ENCODE measurements at places on chromosomes 5 and 9.

DNA sequence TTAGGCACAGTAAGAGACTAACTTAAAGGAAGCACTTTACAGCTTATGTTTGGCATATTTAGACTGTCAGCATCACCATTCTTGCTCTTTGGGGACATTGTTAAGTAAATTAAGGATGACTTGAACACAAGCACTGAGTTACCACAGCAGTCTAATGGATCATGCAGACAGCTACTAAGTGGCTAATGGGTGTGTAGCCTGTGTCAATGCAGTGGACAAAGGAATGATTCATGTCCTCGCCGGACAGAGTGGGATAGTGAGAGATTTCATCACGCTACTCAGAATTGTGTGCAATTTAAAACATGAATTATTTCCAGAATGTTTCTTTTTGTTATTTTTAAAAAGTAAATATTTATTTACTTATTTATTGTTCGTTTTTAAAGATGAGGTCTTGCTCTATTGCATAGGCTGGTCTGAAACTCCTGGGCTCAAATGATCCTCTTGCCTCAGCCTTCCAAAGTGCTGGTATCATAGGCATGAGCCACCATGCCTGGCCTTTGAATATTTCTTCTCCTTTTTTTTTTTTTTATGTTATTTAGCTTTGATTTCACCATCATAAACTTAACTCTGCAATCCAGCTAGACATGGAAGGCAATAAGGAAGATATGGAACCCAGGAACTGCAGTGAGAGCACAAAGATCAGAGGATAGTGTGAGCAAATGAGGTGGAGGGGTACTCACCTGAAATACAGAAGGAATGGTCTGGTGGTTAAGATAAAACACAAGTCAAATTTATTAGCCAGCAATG is 53.0 kb upstream of the KLF4 start:
- no peak for DNase-seq

- no peak for DNase-seq
Measured at GRCh38 chr9:134570711-134571325, 70.8 kb upstream of the COL5A1 start.

DNA sequence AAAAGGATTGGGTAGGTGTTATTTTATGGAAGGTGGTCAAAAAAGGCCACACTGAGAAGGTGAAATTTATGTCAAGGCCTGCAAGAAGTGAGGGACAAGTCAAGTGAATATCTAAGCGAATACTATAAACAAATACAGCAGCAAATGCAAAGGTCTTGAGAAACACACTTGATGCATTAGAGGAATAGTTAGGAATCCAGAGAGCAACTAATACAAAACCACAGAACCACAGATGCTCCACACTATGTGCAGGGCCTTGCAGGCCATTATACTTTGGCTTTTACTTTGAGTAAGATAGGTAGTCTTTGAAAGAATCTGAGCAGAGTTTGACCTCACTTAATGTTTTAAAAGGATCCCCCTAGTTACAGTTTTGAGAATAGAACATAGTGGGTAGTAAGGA is 4.6 kb downstream of the ZNF622 start:
- no peak for DNase-seq

DNA sequence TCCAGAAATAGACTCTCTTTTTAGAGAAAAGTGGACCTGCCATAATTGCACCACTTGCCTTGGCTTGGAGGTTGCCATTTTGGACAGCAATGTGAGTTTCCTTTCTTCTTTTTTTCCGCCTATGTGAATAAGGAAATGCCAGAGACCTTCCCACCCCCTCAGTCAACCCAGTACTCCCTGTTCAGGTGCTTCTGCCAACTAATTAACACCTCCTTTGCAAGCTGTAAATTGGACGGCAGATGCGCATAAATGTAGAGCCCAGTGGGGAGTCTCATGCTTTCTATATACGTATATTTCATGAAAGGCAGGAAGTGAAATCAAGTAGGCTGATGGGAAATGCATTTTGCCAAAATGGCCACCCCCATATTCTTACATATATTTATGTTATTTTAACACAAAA is 269.8 kb upstream of the RFX3 start:
- DNase-seq = no peak

- DNase-seq = no peak
Measured at GRCh38 chr5:17360879-17361278, 137.2 kb upstream of the TAF11L2 start.

DNA sequence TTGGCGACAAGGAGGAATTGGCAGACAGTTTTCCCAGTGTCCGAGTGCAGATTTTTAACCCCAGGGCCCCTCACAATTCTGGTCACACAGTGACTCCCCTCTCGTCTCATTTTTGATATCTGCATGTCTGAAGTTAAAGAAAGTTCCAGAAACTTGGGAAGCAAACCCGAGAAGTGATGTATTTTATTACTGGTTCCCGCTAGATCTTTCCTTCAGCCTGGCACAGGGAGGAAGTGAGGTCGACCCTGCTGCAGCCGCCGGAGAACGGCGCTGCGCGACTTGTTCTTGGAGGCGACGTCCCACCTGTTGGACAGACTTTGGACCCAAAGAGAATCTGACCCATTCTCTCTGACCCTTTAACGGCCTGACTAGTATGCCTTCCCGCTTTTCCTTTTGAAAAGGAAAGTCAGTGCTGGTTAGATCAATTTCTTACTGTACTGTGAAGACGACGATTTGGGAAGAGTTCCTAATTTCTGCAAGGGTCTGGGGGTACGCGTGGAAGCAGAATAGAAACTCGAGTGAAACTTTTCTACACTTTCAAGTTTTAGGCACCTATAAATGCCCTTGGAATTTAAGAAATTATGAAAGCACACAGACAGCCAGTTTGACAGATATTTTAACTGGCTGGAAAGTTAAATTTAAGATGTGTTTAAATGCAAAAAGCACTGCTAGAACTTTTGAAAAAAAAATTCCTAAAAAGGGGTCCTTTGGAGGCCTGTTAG is 744 bp downstream of the OTULIN start:
- no peak for DNase-seq

GRCh38 chr9:4661165-4661564 is 929 bp upstream of the PLPP6 start:
- DNase-seq = no peak

DNA sequence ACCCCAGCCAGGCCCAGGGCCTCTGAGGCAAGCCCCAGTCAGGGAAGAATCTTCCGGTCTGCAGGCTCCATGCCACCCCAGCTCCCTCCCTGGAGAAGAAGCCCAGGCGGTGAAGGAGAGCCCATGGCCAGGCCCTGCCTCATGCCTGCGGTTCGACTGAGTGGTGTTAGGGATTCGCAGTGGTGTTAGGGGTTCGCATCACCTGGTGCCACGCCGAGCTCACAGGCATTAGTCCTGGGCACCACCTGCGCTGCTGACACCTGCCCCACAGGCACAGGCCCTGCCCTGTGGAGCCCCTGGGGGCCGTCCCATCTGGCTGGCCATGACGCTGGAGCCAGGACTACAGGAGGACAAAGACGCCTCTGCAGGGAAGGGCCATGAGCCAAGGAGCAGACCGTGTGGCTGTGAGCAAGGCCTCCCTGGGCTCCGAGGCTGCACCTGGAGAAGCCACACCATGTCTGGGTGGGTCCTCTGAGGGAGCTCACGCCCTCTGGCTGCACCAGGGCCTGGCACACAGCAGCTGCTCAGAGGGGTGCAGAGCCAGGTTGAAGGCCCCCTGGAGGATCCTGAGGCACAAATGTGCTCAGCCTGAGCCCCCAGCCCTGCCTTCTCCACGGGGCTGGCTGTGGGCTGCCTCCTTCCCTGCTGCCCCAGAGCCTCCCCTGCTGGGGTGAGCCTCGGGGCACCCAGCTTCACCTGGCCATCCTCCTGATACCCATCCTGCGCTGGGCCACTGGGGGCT is 27.6 kb upstream of the RNF130 start:
- no peak for DNase-seq

GRCh38 chr5:80763873-80764647 is 109.3 kb upstream of the DHFR start:
- no peak for DNase-seq

- DNase-seq = no peak
Measured at GRCh38 chr9:109166771-109167601, at the start of gene FRRS1L. FRRS1L (minus strand) TSS chr9:109167249; CDS start chr9:109167138, 111 bp downstream.

- DNase-seq = no peak
Measured at GRCh38 chr5:94992325-94992724, 292.6 kb downstream of the MCTP1 start.

- DNase-seq = no peak
Measured at GRCh38 chr5:39148983-39149534, 70.3 kb downstream of the FYB1 start.

GRCh38 chr9:92963831-92964606 is 16.7 kb downstream of the FGD3 start:
- no peak for DNase-seq

DNA sequence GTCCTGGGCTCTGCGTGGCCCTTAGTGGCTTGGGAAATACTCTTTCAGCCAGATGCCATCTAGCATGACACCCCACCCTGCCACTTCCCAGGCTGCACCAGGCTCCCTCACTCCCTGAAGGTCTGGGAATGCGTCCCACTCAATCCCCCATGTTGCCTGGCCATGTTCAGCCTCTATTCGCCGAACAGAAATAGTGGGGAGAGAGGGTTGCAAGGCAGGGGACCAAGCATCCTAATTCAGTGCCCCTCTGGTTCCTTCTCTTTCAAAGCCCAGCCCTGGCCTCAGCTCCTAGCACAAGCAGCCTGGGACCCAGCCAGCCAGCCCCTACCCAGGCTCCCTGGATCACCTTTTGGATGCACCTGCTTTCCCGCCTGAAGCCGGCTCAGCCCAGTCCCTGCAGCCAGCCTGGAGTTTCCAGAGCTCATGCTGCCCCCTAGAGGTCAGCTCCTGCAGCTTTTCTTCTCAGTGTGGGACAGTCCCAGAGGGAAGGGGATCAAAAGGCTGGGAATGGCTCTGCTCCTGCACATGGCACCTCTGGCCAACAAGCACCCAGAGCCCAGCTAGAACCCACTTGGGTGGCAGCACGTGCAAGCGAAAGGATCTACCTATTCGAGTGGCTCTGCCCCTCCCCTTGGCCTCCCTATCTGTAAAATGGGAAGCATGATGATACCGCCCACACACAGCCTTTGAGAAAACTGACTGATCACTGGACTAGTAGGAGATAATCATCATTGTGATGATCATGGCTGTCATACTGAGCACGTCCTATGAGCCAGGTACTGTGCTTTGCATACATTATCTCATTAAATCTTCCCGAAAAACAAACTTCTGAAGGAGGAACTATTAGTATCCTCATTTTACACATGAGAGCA is 48.7 kb upstream of the C5orf58 start:
- DNase-seq = peak; percentile 19

DNA sequence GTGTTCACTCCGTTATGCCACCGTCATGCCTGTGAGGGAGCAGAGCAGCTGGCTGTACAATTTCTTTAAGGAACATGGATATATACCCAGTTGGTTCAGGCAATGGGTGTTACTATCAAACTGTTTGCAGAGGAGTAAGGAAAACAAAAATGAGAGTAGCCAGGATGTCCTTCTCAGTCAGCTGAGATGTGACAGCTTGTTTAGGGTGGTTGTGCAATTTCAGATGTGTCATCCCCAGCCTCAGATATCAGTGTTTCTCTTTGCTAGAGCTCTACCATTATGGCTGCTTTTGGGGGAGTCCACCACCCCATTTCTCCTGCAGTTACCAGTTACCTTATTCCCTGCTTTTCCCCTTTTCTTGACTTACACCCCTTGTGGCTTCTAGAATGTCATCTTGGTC is 135.2 kb upstream of the SLC24A2 start:
- DNase-seq = no peak

- DNase-seq = no peak
Measured at GRCh38 chr9:10268531-10269485, 344.0 kb downstream of the PTPRD start.

DNA sequence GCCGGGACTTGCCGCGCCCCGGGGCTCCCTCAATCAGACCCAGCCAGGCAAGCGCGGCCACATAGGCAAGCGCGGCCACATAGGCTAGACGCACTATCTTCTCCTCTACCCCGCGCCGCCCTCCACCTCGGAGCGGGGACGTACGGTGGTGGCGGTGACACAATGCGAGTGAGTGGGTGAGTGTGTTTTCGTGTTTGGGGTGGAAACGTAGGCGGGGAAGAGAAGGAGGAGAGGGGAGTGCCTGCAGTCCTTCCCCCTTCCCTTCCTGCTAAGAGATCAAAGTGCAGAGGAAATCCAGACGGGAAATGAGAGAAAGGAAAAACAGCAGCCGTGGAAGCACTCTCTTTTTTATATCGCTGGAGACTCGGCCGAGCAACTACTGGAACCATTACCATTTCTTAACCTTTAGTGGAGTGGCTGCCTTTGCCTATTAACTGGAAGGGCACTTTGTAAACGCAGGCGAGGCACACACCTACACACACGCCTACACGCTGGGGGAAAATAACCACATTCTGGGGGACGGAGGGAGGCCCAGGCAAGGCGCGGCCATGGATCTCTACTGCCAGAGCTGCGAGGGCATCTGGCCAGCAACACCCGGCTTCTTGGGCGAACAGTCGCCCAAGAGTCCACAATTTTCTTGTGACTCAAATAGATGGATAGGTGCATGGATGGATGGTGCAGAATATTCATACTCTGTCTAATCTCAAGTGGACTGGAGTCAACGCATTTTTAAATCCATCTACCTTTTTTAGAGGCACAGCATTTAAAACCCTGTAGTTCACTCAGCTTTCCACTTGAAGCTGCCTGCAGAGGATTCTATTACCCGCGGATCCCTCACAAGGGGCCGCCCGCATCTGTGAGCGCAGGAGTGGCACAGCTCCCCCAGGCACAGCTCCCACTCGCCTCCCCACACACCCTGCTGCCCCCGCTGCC is 2.1 kb downstream of the EDIL3 start:
- no peak for DNase-seq

- no peak for DNase-seq
Measured at GRCh38 chr5:7849681-7850394, 1.1 kb downstream of the CFAP90 start.

- DNase-seq = peak; percentile 33
Measured at GRCh38 chr5:120152472-120152871, 311.6 kb upstream of the PRR16 start.

- DNase-seq = no peak
Measured at GRCh38 chr5:61085885-61086284, 76.4 kb downstream of the SMIM15 start.

GRCh38 chr9:38682713-38683112 is 37.2 kb downstream of the FAM240B start:
- peak; percentile 56 for DNase-seq

DNA sequence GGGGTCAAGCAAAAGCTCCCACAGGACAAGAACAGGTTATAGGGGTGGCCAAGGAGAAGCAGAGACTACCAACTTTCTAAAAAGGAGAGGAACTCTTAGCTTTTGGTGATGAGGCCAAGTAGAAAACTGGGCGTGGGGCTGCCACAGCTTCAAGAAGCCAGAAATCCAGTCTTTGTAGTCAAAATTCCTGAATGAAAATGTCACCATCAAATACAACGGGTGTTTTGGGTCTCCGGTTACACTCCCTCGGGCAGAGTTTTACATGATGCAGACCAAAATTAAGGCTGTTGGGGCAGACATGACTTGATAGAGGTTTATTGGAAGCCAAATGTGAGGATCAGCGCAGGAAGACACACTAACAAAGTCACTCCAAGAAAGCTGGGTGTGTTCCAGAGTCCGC is 29.4 kb upstream of the N4BP3 start:
- DNase-seq = no peak

DNA sequence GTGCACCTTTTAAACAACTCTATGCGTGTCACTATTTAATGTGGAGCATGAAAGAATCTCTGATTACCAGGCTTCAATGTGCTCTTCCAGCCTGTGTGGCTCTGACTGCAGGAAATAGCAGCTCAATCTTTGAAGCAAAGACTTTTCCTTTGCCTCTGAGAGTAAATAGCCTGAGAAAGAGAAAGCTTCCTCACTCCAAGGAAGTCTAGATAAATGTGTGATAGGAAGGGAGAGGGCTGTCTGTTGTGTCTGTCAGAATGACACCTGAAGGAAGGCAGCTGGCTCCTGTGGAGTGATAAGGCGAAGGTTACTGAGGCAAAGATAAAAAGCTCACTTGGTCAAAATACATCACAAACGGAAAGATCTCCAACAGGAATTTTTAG is 205.3 kb upstream of the HAPLN1 start:
- DNase-seq = no peak

- no peak for DNase-seq
Measured at GRCh38 chr5:72633041-72633445, 125.8 kb upstream of the ZNF366 start.
